Activated CD4-positive, alpha-beta T cell treated with anti-CD3 and anti-CD28 coated beads, Interleukin-2, amount 10 ng/mL, durations not matched to agents 24 days and 14 days (primary cell): ENCODE measurements at places on chromosomes 3 and 15. TPM values are rescaled to one million over a fixed set of nuclear protein-coding genes. Genes with fewer than 3 reads are reported as not detected.
A peak's percentile ranks its signal among the peaks of the same experiment; 100 is the strongest.

GRCh38 chr3:39127908-39128304 is 20.4 kb downstream of the TTC21A start:
- peak overlapping the region; percentile 19 for H3K4me3 ChIP-seq
- H3K36me3 ChIP-seq = peaks cover 3% of the 10 kb centered on the region
- peak; percentile 68 for DNase-seq

GRCh38 chr3:5488771-5489170 is 301.3 kb downstream of the EDEM1 start:
- no peak overlapping the region for H3K27ac ChIP-seq
- H3K27me3 ChIP-seq = peaks cover 3% of the 10 kb centered on the region
- no peak overlapping the region for H3K4me3 ChIP-seq
- no peaks in the 10 kb centered on the region for H3K4me1 ChIP-seq

- no peaks in the 10 kb centered on the region for H3K4me1 ChIP-seq
- H3K27ac ChIP-seq = no peak overlapping the region
- no peaks in the 10 kb centered on the region for H3K27me3 ChIP-seq
- H3K36me3 ChIP-seq = no peaks in the 10 kb centered on the region
- no peak for DNase-seq
These were observed 580.9 kb downstream of the DIPK2A start for GRCh38 chr3:144552346-144553057.

DNA sequence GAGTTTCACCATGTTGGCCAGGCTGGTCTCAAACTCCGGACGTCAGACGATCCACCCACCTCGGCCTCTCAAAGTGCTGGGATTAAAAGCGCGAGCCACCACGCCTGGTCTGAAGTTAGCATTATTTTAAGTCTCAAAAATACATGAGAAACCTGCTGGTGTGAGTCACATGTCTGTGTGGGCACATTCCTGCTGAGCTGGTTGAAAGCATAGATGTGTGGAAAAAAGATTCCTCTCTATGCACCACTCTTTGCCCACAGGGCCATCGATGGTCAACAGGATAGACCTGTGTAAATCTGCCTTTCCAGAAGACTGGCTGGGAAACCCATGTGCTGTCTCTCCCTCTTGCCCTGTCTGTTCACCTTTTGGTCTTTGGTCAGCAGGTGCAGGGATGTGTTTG is 63.5 kb downstream of the CHRD start:
- no peaks in the 10 kb centered on the region for H3K36me3 ChIP-seq
- no peak overlapping the region for H3K27ac ChIP-seq
- H3K4me3 ChIP-seq = no peak overlapping the region

GRCh38 chr15:81286621-81287121 is 37.3 kb downstream of the STARD5 start:
- peak overlapping the region; percentile 71 for H3K4me3 ChIP-seq
- DNase-seq = peak; percentile 71
- peaks cover 62% of the 10 kb centered on the region for H3K4me1 ChIP-seq

GRCh38 chr15:91926908-91927270 is 73.4 kb downstream of the SLCO3A1 start:
- H3K27ac ChIP-seq = no peak overlapping the region
- no peaks in the 10 kb centered on the region for H3K27me3 ChIP-seq
- no peak for DNase-seq
- H3K4me3 ChIP-seq = no peak overlapping the region

DNA sequence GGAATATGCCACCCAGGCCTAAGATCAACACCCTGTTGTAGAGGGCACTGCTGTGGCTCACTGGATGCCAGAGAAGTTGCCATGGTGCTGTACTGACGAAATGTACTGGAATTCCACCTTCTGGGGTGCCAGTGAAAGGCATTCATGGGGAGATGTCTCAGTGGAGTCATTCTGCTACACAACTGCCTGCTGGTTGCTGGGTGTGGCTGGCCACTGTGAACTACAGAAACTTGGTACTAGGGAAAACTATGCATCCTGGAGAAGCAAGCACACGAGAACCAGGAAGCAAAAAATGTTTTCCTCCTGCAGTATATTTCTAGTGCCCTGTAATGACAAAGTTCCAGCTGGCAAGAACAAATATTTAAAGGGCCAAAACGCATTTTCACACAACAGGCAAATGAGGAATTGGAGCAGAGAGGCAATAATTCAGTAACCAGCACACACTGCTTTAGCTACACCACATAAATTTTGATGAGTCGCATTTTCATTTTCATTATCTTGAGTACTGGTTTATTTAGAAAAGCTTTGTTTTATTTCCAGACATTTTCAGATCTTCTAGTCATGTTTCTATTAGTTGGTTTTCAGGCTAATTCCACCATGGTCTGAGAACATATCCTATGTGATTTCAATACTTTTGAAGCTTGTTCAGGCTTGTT is 18.3 kb upstream of the RFX7 start:
- H3K27me3 ChIP-seq = peaks cover 12% of the 10 kb centered on the region
- H3K4me1 ChIP-seq = no peaks in the 10 kb centered on the region
- no peak for DNase-seq
- H3K4me3 ChIP-seq = no peak overlapping the region
- H3K36me3 ChIP-seq = no peaks in the 10 kb centered on the region

- DNase-seq = no peak
- no peaks in the 10 kb centered on the region for H3K27me3 ChIP-seq
- peaks cover 27% of the 10 kb centered on the region for H3K36me3 ChIP-seq
These were observed 12.0 kb downstream of the MTMR10 start for GRCh38 chr15:30979457-30979856.

DNA sequence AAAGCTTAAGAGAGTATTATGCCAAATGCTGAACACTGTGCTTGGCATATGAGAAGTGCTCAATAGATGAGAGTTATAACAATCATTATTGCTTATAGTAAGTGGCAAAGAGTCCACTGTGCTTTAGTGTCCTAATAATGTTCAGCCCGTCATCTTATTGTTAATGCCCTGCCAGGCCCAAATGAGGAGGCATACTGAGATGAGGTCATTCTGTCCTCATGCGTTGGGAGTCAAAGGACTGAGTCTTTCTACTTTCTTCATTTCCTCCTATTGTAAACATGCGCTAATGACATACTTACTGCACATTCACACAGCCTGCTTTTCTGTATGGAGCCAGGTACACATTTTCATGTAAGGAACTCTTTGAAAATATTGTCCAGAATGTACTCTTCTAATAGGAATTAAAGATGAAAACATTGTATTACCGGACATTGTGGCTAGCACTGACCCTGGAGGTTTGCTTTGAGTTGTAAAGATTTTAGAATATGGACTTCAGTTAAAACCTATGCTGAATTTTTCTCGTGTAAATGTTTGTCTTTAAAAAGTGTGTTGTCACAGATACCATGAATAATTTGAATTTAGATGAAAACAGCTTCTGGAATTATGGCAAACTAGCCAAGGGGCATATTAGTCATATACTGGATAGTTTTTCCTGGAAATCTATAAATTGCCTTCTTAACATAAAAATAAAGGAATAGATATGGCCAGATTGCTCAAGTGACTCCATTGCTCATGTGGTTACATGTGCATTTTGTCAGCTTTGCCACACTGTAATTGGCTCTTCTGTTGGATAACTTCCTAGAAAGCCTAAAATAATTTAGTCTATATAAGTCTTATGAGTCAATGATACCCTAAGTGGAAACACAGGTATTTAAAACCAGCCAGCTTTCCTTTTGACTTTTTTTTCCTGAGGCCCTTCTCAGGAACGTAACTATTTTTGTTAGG is 38.3 kb downstream of the KBTBD12 start:
- no peak overlapping the region for H3K27ac ChIP-seq
- H3K36me3 ChIP-seq = no peaks in the 10 kb centered on the region
- DNase-seq = no peak
- no peak overlapping the region for H3K4me3 ChIP-seq

GRCh38 chr3:186511245-186511644 is 32.9 kb downstream of the CRYGS start:
- peak overlapping the region; percentile 64 for H3K27ac ChIP-seq
- H3K27me3 ChIP-seq = no peaks in the 10 kb centered on the region
- no peaks in the 10 kb centered on the region for H3K36me3 ChIP-seq
- H3K4me3 ChIP-seq = no peak overlapping the region
- peaks cover 34% of the 10 kb centered on the region for H3K4me1 ChIP-seq

DNA sequence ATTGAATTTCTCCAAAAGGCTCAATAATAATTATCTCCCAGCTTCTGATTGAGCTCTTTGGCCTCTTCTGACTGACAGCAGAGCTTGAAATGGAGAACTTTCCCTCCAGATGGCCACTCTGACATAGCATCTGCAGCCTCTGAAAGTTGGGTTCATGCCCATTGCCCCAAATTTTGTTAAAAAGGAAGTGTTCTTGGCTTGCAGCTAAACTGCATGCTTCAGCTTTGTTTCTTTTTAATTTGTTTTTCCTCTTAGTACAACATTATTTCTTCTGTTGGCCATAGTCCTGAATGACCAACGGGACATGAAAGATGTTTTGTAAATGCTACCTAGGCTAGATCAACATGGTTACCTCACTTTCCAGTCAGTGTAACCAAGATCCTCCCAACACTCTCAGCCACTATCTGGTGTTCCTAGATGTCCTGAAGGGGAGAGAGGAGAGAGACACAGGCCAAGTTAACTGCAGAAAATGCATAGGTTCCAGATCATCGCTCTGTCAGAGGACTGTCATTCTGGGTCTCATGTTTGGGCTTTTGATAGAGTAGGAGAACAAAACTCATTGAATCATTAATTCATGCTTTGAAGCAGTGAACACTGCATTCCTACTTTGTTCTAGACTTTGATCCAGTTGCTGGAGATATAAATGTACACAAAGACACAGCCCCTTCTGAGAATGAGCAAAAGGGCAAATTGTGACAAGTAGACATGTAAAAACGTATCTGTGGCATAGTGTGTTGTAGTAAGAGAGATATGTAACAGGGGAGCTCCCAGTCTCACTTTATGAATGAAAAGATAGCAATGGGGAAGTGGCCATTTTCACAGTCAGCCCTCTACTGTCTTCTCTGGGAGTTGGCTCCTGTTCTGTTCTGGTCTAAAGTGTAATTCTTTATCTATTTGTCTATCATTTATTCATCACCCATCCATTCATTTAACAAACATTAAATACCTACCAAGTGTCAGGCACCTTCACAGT is 156.2 kb downstream of the ZNF621 start:
- no peaks in the 10 kb centered on the region for H3K4me1 ChIP-seq
- H3K27me3 ChIP-seq = peaks cover 10% of the 10 kb centered on the region
- H3K36me3 ChIP-seq = no peaks in the 10 kb centered on the region

- no peak for DNase-seq
- H3K27ac ChIP-seq = peak overlapping the region; percentile 23
- no peak overlapping the region for H3K4me3 ChIP-seq
- peaks cover 9% of the 10 kb centered on the region for H3K36me3 ChIP-seq
These were observed 88.7 kb upstream of the BCL6 start for GRCh38 chr3:187833799-187834578.

- no peaks in the 10 kb centered on the region for H3K36me3 ChIP-seq
- no peaks in the 10 kb centered on the region for H3K4me1 ChIP-seq
- no peak overlapping the region for H3K27ac ChIP-seq
These were observed 52.0 kb upstream of the RYK start for GRCh38 chr3:134302674-134303073.

DNA sequence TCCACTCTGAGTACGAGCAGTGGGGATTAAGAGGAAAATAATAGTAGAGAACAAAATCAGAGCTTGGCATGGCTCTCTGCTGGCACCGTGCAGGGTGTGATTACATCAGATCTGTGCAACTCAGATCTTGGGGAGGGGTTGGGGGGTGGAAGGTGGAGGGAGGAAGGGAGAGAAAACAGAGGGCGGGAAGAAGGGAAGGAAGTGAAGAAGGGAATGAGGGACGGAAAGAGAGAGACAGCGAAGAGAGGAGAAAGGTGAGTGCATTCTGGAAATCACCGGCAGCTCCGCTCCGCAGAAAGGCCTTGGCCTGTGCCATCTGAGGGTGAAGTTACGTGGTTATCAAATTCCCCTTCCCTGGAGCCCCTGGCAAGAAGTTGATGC is 31.0 kb upstream of the ADAMTS17 start:
- DNase-seq = no peak
- H3K36me3 ChIP-seq = peaks cover 2% of the 10 kb centered on the region
- H3K27me3 ChIP-seq = peaks cover 44% of the 10 kb centered on the region
- no peak overlapping the region for H3K4me3 ChIP-seq
- no peaks in the 10 kb centered on the region for H3K4me1 ChIP-seq
- H3K27ac ChIP-seq = no peak overlapping the region

DNA sequence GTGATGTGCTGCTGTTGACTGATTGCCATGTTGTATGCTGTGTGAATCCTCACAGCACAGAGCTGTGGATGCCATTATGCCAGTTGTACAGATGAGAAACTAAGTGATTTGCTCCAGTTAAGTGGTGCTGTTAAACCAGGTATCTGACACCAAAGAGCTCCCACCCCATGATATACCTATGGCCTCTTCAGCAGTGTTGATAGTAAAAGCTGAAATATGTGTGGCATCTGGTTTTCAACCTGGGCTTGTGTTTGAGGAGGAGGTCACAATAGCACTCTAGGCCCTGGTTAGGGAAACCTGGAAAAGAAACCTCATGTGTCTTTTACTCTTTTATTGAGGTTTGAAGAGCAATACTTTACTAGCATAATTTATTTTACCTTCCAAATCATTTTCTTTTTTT is 21.4 kb downstream of the RAD54L2 start:
- no peaks in the 10 kb centered on the region for H3K27me3 ChIP-seq
- peaks cover 13% of the 10 kb centered on the region for H3K36me3 ChIP-seq
- no peak overlapping the region for H3K4me3 ChIP-seq
- no peak overlapping the region for H3K27ac ChIP-seq
- peaks cover 5% of the 10 kb centered on the region for H3K4me1 ChIP-seq

GRCh38 chr3:49377483-49377882 is 19.3 kb upstream of the GPX1 start:
- peaks cover 49% of the 10 kb centered on the region for H3K36me3 ChIP-seq
- H3K4me1 ChIP-seq = peaks cover 26% of the 10 kb centered on the region
- peak; percentile 80 for DNase-seq
- H3K27ac ChIP-seq = peak overlapping the region; percentile 70
- H3K4me3 ChIP-seq = no peak overlapping the region

GRCh38 chr3:114223143-114223542 is 14.2 kb downstream of the ZNF80 start:
- peak; percentile 73 for DNase-seq
- H3K4me3 ChIP-seq = peak overlapping the region; percentile 24
- H3K27me3 ChIP-seq = no peaks in the 10 kb centered on the region
- H3K4me1 ChIP-seq = peaks cover 51% of the 10 kb centered on the region

TMEM42 gene
- total RNA-seq = 11.6 and 13.0 TPM in 2 replicates

RBP2 gene
- not detected in 2 replicates for total RNA-seq

TUSC7 gene
- total RNA-seq = not detected in 2 replicates

CCDC33 gene
- total RNA-seq = not detected in 2 replicates

ARL6 gene
- total RNA-seq = 6.1 and 6.3 TPM in 2 replicates

C3orf22 gene
- total RNA-seq = not detected in 2 replicates

GOLGA6A gene
- not detected in 2 replicates for total RNA-seq

FAM107A gene
- total RNA-seq = not detected in 2 replicates

SLC35G2 gene
- 3.4 and 3.8 TPM in 2 replicates for total RNA-seq

ROBO2 gene
- not detected in 2 replicates for total RNA-seq

CPNE9 gene
- 0.17 TPM in 1 of 2 replicates, not detected in the other for total RNA-seq
